DMS153 (cell line): ENCODE measurements at places on chromosomes 5 and 9.

DNA sequence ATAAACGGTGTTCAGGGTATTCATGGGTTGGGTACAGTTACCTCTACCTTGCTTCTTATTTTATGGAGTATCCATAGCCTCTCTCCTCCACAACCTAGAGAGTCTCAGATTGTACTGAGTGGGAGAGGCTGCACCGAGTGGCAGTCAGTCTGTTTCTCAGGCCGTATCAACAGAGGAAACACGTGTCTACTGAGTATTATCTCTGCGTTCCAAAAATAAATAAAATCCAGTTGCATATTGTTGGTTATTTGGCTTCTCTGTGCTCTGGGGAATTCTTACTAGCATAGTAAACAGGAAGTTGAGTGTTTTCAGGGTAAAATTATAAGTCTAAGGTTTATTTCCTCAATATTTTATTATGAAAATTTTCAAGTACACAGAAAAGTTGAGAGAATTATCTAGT, 231.0 kb downstream of the ARHGEF28 start:
- DNase-seq = no peak

DNA sequence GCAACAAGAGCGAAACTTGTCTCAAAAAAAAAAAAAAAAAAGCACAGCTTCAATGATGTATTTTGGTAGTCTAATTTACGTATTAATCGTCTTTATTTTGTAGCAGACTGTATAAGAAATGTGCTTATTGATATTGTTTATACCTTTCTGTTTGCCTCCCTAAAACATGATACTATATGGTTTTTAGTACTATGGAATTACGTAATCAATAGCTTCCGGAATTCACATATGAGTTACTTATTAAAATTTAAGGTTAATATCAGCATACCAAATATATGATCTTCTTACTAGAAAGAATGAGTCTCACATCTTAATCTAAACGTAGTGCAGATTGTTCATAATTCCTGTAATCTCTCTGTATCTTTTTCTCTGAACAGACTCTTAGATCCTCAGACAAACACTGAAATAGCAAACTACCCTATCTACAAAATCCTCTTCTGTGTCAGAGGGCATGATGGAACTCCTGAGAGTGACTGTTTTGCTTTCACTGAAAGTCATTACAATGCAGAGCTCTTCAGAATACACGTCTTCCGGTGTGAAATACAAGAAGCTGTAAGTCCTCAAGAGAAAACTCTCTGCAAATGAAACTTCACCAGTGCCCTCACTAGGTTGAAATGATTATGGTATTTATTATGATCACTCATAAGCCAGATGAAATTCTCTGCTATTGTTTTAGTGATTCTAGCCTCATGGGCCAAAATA, 44.4 kb upstream of the GPR21 start:
- DNase-seq = no peak

DNA sequence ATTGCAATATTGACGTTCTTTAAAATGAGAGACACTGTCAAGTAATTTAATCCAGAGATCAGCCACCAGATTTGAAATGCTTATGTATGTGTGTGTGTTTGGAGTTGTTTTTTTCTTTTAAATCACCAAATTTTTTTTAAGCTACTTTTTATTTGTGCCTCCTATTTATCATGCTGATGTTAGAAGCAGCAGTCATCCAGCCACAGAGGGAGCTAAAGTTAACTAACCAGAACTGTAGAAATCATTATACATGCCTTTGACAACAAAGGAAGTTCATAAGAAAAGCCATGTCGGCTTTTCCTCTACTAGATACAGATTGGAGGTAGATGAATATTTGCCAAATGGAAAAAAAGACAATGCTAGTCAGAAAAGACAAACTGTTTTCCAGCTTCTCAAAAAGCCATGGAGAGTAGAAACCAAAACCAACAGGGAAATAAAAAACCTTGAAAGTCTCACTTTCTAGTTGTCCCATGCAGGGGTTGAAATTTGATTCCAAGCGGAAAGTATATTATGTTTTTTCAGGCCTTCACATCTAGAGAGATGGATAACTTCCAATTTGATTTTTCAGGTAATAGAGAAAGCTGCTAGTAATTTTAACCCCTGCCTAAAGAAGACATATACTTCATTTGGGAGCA, 4.5 kb downstream of the PURA start:
- no peak for DNase-seq

DNA sequence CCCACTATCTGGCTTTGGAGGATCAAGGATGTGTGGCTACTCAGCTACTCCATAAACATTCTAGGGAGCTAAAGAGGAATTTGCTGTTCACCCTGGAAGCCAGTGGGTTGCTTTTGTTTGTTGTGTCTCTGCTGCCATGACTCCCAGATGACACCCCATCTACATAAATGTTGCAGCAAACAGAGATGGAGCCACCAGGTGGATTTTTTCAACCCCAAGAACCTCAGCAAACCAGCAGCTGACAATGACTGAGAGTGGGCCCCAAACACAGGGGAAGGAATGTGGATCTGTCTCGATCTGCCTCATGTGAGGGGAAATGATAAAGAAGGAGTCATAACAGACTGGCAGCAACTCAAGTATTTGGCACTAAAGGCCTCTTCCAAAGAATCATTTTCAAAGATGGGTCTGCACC, 132.7 kb upstream of the TNC start:
- DNase-seq = no peak

- DNase-seq = no peak
Measured at GRCh38 chr5:133460172-133460758, 152.1 kb downstream of the FSTL4 start.
